ENCODE measurements at places on chromosomes 12 and 14.

GRCh38 chr14:99062216-99062615 lies 209.8 kb downstream of the BCL11B start:
- DNase-seq = no peak

DNA sequence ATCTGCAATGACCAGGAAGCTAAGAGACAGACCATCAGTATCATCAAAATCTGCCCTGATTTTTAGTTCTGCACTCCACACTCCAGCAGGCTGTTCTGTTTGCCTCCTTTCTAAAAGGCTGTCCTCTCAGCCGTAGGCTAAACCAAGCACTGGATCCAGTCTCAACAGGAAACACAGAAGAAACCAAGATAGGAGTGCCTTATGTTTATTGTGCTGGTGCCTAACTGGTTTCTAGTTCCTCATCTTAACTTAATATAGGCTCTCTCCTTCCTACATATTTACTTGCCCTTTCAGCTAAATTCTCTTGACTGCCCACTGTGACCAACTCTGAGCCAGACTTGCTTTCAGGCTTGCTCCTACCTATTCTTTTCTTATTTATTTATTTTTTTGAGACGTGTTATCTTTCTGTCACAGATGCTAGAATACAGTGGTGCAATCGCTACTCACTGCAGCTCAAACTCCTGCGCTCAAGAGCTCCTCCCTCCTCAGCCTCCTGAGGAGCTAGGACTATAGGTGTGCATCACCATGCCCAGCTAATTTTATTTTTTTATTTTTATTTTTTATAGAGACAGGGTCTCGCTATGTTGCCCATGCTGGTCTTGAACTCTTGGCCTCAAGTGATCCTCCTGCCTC lies 30.8 kb downstream of the GALNT4 start:
- DNase-seq = no peak

DNA sequence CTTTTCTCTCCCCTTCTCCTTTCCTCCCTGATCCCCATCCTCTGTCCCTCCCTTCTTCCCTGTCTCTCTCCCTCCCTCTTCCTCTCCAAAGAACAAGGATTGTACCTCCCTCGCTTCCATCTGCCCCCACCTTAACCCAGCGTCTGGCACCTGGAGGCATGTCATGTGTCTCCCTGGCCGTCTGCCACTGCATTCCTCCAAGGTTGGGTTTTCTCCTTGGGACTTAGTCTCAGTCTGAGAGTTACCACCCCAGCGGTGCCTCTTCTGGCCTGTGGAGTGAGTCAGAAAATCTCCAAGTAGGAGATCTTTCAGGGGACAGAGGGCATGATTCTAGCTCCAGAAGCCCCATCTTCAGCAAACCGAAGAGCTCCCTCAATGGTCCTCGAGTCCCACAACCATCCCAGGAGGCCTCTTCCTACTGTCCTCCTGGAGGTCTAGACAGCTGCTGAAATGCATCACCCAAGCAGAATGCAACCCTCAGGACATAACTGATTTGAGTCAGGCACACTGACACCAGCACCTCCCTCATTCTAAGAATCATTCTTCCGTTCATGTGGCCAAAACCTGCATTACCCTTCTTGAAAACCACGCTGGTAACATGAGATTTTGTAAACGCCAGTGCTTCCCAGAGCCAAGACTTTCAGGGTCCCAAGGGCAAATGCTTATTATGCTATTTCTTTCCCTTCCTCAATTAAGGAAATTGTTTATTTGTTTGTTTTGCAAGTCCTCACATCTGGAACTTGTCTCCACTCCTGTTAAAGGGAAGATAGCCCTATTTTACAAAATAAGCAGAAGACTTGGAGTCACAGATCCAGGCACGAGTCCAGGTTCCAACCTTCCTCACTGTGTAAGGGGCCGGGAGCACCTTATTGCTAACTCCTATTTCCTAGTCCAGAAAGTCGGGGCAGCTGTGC lies 463.2 kb downstream of the BCL11B start:
- no peak for DNase-seq

- no peak for DNase-seq
Observed at GRCh38 chr12:49560695-49561094, 7.2 kb downstream of the MCRS1 start.

GRCh38 chr12:104929977-104930376 lies 28.1 kb downstream of the SLC41A2 start:
- DNase-seq = no peak

- no peak for DNase-seq
Observed at GRCh38 chr12:19848421-19848820, 409.1 kb downstream of the AEBP2 start.

DNA sequence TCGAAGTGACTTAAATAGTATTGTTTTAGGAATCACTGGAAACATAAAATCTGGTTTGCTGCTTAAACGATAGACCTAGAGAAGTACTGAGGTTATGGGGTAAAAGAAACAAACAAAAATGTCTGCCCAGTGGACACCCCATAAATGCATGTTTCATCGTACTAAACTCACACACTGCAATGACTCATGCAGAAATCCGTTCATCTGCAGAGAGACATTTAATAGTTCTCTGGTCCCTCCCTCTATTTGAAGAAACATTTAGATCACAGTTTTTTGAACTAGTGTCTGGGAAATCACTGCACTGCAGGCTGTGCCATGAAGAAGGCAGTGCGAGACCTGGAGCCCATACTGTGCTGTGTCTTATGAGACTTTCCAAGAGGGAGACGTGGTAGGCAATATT lies 25.5 kb downstream of the SLC17A8 start:
- DNase-seq = no peak

GRCh38 chr12:82867762-82868500 lies 181.2 kb downstream of the TMTC2 start:
- DNase-seq = no peak

DNA sequence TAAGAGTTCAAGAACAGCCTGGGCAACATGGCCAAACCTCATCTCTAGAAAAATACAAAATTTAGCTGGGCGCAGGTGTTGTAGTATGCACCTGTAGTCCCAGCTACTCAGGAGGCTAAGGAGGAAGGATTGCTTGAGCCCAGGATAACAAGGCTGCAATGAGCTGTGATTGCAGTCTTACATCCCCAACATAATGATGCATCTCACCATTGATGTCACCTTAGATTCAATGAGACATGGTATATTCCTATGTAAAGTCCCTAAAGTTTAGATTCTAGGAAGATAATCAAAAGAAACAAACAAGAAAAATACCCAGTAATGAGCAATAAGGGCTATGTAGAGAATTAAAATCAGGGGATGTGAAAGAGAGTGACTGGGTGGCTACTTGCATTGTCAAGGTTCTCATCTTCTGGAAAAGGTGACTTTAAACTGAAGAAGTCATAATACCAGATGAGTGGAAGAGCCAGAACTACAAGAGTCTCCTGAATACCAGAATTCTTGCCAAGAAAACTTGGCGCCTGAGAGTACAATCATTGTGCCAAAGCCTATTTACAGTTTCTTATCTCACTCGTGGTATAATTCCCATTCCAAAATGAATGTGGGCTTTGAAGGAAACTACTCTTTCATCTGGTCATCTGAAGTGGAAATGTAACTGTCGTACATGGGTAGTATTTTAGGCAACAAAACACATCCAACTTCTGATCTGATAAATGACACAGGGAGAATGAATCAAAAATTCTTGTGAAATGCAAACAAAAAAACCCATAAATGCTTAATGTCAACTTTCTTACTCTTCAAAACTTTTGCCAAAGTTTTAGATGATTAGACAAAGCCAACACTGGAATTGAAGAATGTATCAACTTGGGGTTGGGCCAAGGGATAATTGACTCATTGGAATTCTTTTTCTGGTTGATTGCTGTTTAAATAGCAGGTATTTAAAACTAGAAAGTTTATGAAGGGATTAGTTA lies 81.1 kb upstream of the ST8SIA1 start:
- DNase-seq = no peak

DNA sequence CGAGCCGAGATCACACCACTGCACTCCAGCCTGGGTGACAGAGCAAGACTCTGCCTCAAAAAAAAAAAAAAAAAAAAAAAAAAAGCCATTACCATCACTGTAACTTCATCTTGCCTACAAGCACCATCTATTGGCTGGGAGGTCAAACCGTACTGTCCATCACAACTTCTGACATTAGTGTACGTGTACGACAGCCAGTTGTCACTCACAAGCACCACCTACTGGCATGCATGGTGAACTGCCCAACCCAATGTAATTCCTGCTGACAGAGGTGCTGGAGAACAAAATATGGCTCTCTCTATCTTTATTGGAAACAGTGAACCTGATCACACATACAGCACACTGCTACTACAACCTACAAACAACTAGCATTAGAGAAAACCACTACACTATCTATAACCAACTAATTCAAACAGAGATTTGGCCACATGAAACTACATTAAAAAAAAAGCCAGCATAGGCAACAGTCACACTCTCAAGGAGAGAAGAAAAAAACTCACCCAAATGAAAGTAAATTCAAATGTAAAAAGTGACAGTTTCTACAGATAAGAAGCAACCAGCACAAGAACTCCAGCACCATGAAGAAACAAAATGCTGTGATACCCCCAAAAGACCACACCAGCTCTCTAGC lies 82.3 kb downstream of the PUS7L start:
- peak; percentile 8 for DNase-seq

GRCh38 chr12:80858356-80858755 lies 79.4 kb downstream of the LIN7A start:
- DNase-seq = no peak

DNA sequence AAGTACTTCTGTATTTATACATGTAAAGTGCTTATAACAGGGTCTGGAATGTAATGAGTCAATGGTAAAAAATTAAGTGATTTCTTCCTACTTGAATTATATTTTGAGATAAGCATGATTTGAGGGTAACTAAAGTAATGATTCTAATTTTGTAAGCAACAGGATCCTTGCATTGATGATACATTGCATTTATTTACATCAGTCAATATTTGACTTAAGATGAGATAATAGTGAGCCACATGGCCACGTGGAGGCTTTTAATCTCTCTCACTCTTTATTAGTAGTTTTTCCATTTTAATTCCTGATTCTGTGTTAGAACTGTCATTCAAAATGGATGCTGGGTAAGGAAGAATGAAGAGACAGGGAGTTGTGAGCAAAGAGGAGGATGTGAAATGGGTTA lies 298.1 kb upstream of the PRICKLE1 start:
- no peak for DNase-seq
